ENCODE measurements at places on chromosomes 4 and X.

- DNase-seq: no peak
Measured at GRCh38 chr4:55330241-55330640, 15.8 kb upstream of the SRD5A3 start.

DNA sequence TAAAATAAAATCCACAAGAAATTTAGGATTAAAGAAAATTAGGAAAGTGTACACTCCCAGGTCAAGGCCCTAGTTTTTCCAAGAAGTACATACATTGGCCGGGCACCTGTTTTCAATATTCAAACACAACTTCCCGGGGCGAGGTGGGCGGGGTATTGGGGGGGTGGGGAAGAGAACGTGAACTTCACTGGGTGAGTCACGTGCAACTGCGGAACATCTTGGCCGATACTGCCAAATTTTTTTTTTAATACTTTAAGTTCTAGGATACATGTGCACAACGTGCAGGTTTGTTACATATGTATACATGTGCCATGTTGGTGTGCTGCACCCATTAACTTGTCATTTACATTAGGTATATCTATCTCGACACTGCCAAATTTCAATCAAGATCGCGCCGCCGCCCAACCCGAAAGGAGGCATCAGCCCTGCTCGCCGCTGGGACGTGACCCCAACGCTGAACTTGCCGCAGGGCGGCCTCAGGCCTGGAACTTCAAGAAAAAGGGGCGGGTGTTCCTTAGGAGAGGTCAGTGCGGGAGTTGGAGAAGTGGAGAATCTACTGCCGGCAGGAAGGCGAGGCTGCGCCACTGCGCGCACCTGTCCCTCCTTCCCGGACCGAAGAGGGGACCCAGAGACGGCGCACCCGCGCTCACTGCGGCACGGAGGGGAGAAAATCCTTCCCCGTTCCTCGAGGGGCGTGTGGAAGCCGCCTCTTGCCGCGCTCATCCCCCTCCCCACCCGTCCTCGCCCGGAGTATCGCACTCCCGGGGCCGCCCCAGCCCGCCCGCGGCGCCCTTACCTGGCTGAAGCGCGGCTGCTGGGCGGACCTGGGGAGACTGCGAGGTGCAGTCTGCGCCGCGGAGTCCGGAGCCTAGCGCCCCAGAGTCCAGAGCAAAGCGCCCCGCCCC is at the start of gene TEC:
Gene TEC (minus strand): TSS at position 883 of the 905 bp plus-strand sequence. CDS start 41,224 bp downstream, outside the sequence.
- DNase-seq: peak; percentile 74

GRCh38 chrX:38937400-38937799 is 136.1 kb downstream of the MID1IP1 start:
- no peak for DNase-seq

DNA sequence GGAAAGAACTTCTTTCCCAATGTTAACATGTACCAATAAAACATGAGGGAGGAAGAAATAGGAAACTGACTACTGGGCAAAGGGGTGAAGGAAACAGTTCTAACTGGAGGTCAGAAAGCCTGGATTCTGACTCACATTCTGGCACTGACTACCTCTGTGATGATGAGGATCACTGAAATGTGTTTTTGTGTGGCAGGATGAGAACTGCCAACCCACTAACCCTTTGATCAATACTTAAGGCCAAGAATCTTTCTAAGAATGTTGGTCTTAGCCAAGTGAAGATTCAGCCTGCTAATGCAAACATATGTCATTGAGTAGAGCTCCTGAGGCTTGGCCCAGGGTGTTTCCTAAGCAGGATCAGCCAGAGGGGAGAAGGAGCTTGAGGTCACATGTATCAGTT is 4.6 kb downstream of the ALAS2 start:
- DNase-seq: no peak
